ENCODE measurements at places on chromosomes 7 and 10.

- DNase-seq: no peak
These were observed 2.4 kb downstream of the PAPSS2 start for GRCh38 chr10:87661861-87662785.

GRCh38 chr7:120394595-120394994, 121.6 kb downstream of the KCND2 start:
- no peak for DNase-seq

GRCh38 chr7:71868797-71869196, 543.3 kb downstream of the CALN1 start:
- no peak for DNase-seq

DNA sequence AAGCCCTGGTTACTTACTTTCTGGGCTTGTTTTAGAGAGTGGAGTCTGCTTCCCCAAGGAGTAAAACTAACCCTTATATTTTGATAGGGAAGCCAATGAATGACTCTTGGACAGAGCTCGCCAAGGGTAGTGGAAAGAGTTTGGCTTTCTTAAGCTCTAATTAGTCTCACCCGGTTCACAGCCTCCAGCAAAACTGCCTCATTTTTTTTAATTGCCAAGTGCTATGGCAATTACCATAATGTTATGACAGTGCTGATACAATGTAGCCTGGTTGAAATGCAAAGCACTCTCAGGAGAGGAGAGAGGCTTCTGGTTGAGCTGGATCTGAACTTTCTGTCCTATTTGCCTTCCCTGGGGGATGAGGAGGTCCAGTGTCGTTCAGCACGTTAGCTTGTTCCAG, 376.1 kb upstream of the CHRM2 start:
- DNase-seq: no peak

- no peak for DNase-seq
These were observed 46.3 kb downstream of the KIAA1549 start for GRCh38 chr7:138934861-138935260.

DNA sequence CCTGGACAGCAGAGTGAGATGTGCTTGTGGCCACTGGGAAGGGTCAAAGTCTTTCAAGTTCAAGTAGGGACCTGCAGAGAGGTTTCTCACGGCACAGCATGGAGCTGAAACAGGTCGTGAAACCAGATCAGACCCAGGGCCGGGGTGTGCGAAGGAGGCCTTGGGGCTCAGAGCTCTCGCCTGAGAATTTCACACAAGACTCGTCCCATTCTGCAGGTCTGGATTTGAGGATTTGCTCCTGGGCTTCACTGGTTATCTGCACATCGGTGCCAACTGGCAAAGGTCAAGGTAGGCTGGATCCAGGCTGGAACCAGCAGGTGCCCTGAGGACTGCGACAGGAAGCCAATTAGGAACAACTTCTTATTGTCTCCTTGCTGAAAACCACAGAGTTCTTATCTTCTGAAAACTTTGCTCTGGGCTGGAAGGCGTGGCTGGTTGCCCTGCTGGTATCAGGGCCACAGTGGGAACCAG, 24.0 kb upstream of the GTF2I start:
- DNase-seq: no peak

Data from stimulated activated CD8-positive, alpha-beta memory T cell treated with anti-CD3 and anti-CD28 coated beads, Interleukin-15, amount 100 ng/mL, for 48 hours (primary cell).